ENCODE measurements at places on chromosomes 4 and X.

GRCh38 chr4:1609901-1610790, 74.0 kb downstream of the FAM53A start:
- no peak for DNase-seq

- DNase-seq = no peak
Measured at GRCh38 chrX:12611471-12611870, 179.7 kb upstream of the PRPS2 start.

- no peak for DNase-seq
Measured at GRCh38 chr4:152455311-152455710, 80.6 kb downstream of the FBXW7 start.

- no peak for DNase-seq
Measured at GRCh38 chr4:24001486-24002329, 111.9 kb upstream of the PPARGC1A start.

DNA sequence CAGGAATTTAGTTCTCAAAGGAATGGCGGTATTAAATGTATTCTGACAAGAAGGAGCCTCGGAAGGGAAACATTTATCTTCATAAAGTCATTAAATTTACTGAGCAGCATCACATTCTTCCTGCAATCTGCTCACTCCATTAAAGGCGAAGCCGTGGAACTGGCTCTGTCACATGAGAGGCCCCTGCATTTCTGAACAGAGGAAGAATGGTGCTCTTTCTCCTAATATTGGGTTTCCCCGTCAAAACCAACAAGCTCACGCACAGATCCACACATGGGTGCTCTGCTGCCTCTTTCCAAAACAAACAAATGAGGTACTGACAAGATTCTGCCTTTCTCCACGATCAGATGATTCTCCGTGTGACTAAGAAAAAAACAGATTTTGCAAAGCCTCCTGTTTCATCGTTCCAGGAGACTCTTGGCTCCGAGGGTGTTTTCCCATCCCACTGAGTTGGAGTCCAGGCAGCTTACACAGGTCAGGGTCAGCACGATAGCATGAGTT, 191.2 kb downstream of the IDS start:
- DNase-seq = peak; percentile 20

- DNase-seq = no peak
Measured at GRCh38 chr4:787561-787981, 38.4 kb downstream of the CPLX1 start.

DNA sequence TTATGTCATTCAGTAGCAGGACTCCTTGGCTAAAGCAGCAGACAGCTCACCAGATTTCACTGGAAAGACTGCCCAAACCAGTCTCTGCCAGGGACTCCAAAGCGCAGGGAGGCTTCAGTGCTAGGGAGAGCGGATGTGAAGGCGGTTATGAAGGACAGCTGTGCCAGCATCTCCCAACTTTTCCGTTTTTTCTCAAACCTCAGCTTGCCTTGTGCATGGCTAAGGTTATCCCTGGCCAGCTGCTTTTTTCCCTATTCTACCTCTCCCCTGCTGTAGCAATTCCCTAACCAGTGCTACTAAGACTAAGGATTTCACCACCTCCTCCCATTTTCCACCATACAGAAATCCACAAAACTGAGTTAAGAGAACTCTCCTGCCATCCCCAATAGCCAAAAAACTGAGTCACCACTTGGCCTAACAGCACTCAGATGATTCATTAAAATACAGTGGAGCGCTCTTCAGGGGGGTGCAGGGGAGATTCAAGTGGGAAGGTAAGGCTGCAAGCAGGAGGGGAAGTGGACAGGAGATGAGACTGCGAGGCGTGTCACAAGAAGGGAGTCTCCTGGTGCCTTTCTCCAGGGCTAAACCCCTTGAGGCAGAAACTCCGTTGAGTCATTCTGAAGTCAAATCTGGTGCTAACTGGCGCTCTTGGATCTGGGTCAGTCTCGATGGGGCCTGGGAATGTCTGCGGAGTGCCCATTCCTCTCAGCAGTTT, 90.7 kb downstream of the PALLD start:
- peak; percentile 59 for DNase-seq

- no peak for DNase-seq
Measured at GRCh38 chr4:176363072-176363471, 43.3 kb downstream of the SPCS3 start.

GRCh38 chr4:78369679-78370078, 181.9 kb upstream of the ANXA3 start:
- no peak for DNase-seq

Data from fibroblast of skin of left quadriceps (primary cell).